ENCODE measurements at places on chromosomes 3 and 15.

DNA sequence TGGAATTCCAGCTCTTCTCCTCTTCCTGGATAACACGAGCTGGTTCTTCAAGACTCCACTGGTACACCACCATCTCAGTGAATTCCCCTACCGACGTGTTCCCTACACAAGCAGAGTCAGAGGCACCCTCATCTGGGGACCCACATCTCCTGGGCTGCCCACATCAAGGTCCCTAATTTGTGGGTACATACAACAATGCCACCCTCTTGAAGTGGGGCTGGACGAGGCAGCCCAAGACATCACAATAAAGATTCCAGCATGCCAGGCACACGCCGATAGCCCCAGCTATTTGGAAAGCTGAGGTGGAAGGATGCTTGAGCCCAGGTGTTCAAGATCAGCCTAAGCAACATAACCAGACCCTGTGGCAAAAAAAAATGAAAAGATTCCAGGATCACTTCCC lies 221.2 kb upstream of the LINGO1 start:
- no peak for DNase-seq

GRCh38 chr15:78614021-78614420 lies 6.8 kb downstream of the CHRNA3 start:
- DNase-seq, result no peak

DNA sequence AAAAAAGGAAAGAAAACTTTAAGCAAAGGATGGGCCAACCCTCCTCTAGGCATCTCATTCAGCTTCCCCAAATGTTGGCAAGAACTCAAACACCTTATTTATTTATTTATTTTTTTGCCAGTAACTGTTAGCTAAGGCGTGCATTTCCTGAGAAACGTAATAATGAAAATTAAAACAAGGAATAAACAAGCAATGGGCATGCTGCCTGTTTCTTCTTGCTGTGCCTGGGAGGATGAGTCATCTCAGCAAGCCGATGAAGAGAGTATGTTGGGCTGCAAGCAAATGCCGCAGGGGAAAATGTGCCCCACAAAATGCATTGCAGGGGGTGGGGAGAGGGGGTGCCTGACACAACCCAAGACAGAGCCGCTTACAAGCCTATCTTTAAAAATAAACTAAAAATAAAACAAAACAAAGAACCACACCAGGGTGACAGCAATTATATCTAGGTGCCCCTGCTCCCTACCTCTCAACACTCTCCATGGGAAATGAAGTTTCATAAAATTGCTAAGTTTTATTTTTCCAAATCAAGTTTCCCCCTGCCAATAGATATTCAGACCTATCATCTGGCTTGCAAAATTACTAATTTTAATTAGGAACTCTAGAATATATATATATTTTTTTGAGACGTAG lies 40.3 kb downstream of the EIF4E3 start:
- DNase-seq, result peak; percentile 13

- no peak for DNase-seq
Measured at GRCh38 chr3:73855813-73856212, 231.1 kb upstream of the PDZRN3 start.

GRCh38 chr3:15794303-15794771 lies 3.4 kb downstream of the ANKRD28 start:
- no peak for DNase-seq
